ENCODE measurements at places on chromosomes 4 and X.

DNA sequence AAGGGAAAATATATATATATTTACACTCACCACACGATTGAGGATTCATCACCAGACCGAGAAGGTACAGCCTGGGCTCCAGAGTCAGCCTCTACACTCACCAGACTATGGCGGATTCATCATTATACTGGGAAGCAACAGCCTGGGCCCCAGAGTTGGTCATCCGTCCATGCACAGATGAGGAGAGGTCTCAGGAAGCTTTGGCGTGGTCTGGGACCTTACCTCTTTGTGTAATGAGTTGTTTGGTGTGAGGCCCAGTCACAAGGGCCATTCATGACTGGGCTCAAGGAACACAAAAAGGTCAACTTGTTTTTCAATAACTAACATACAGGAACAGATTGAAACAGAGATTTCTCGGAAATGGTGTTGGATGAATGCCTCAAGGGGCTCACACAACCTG lies 926.1 kb downstream of the FAM133A start:
- no peak for DNase-seq

DNA sequence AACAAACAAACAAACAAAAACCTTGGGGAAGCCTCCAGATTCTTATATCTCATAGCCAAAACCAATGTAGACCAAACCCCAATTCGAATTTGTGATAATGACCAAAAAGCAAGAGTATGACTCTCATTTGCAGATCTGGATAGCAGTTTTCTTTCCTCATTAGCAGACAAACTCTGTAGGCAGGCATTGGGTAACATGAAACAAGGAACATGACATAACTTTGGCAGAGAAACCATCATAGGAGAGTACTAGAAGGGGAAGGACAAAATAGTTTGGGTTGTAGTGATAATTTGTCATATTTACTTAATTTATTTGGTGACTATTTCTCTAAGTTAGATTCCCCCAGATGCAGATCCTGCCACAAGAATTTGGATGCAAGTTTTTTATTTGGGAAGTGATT lies 187.8 kb downstream of the MID1IP1 start:
- DNase-seq: no peak

GRCh38 chr4:34196375-34196774 lies 2047.9 kb downstream of the ARAP2 start:
- no peak for DNase-seq

DNA sequence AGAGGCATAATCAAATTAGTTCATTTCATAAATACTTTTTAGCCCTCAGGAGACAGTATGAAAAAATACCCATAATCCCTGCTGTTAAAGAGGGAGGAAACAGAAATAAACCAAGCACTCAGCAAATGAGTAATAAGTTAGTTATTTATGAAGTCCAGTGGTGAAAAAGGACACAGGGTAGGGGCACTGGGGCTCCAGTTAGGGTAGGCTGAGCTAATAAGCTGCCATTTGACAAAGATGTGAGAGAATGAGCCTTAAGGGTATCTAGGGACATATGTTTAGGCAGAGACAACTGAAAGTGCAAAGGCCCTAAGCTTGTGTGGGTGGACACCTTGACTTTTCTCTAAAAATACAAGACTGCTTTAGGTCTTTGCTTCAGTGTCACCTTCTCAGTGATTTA lies 94.4 kb downstream of the IL15 start:
- DNase-seq: no peak
